ENCODE measurements at places on chromosomes 3 and 15.

- peak; percentile 96 for DNase-seq
Observed at GRCh38 chr15:74406992-74407705, 26.6 kb downstream of the SEMA7A start.

- DNase-seq, result no peak
Observed at GRCh38 chr15:90512276-90512675, 17.4 kb upstream of the CRTC3 start.

- DNase-seq, result no peak
Observed at GRCh38 chr15:65259367-65259797, 27.3 kb downstream of the PARP16 start.

DNA sequence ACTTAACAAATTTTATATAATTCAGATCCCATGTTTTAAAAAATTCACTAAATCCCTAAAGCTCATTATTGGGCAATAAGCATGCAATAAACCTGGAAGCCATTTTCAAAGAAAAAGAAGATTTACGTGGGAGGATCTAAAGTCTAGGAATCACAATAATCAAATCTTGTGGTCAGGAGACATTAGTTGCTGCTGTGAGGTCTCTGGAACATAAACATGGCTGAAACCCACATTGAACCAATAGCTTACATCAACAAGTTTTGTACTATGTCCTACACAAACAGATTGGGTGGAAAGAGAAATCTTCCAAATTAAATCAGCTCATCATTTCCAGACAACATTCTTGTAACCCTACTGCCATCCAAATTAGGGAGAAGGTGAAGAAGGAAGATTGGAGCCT, 121.9 kb upstream of the EPHA3 start:
- no peak for DNase-seq

DNA sequence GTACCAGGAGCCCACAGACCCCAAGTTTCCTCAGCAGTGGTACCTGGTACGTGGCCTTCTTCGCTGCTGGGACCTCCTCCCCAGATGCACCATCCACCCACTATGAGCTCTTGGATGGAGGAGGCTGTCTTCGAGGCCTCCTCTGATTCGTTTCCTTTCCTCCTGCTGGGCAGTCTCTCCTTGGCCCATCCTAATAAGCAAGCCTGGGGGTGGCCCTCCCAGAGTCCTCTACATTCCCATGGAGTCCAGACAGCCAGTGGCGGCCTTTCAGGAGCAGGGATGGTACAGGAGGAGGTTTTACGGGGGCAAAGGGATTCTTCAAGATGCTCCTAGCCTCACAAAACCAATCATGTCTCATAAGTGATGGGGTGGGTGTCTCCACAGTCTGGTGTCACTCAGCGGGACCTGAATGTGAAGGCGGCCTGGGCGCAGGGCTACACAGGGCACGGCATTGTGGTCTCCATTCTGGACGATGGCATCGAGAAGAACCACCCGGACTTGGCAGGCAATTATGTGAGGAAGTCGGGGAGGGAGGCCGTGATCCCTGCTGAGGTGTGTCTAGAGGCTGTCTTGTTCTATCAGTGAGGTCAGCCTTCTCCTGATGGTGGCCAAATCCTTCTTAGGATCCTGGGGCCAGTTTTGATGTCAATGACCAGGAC, 7.7 kb upstream of the FES start:
- peak; percentile 73 for DNase-seq

DNA sequence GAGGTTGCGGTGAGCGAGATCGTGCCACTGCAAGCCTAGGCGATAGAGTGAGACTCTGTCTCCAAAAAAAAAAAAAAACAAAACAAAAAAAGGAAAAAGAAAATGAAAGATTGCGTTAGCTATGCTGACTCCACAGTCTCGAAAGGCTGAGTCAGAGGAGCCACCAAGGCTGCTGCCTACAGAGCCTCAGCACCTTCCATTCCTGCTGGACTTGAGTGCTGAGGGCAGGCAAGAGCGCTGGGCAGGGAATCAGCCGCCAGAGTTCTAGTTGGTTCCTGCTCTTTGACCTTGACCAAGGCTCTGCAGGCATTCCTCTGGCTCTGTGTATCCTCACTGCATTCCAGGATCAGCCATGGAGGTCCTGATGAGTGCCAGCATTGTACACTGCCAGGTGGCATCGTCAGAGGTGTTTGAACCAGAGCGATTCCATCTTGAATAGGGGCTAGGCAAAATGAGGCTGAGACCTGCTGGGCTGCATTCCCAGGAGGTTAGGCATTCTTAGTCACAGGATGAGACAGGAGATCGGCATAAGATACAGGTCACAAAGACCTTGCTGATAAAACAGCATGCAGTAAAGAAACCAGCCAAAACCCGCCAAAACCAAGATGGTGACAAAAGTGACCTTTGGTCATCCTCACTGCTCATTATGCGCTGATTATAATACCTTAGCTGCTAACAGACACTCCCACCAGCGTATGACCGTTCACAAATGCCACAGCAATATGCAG, 5.9 kb downstream of the MESP2 start:
- peak; percentile 87 for DNase-seq

GRCh38 chr15:69389426-69389825, 24.7 kb upstream of the KIF23 start:
- DNase-seq, result no peak

GRCh38 chr3:15703346-15703745, 94.4 kb downstream of the ANKRD28 start:
- no peak for DNase-seq

GRCh38 chr3:172591876-172592771, 68.9 kb upstream of the TNFSF10 start:
- no peak for DNase-seq

DNA sequence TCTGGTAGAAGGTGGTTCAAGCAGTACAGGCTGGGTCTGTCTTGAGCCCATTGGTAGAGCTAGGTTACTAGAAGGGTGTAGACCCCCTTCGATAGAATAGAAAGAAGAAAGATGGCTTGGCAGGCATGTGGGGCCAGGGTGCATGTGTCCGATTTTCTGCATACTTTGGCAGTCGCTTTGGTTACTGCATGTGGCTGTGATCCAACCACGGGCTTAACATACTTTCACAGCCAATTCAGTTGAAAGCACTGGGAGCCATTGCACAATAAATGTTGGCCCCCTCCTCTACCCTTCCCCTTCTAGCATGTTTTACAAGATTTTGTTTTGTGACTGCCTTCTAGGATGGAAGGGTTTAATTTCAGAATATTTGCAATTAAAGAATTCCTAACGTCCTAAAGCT, 7.2 kb downstream of the ARID3B start:
- no peak for DNase-seq

GRCh38 chr3:21330293-21330692, 420.7 kb downstream of the ZNF385D start:
- DNase-seq, result no peak

DNA sequence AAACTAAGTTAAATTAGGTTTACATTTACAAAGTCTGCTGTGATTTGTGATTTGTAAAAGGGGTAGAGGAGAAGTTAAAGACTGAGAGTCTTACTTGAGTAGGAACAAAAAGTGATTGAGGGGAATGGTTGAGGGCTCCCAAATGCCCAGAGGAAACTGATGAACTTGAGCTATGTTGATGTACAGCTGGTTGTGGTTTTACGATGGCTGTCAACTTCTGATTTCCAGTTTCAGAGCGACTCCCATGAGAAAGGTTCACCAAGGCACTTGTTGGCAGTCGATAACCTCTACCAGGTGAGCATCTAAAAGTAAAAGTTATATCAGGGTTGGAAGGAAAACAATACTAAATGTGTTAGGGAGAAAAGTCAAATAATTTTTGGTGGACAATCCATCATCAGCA, 91.0 kb downstream of the XRN1 start:
- no peak for DNase-seq

DNA sequence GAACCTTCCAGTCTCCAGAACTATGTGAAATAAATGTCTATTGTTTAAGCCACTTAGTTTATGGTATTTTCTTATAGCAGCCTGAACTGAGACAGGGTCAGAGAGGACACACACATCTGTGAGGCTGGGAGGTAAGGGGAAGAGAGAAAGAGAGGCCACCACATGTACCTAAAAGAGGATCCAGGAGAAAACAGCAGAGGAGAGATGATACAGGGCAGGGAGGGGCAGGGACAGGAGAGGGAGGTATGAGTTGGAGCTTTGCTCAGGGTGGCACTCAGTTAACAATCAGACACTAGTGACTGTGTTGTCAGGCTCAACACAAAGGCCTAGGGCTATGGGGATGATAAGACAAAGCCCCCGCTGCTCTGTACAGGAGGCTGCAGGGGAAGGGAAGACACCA, 17.6 kb downstream of the KIF9 start:
- no peak for DNase-seq

GRCh38 chr3:147200545-147200944, 205.8 kb downstream of the ZIC4 start:
- DNase-seq, result no peak

DNA sequence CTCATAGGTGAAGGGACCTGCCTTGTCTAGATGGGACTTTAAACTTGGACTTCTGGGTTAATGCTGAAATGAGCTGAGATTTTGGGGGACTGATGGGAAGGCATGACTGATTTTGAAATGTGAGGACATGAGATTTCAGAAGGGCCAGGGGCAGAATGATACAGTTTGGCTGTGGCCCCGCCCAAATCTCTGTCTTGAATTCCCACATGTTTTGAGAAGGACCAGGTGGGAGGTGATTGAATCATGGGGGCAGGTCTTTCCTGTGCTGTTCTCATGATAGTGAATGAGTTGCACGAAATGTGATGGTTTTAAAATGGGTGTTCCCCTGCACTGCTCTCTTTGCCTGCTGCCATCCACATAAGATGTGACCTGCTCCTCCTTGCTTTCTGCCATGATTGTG, 42.8 kb downstream of the ILDR1 start:
- no peak for DNase-seq

- DNase-seq, result no peak
Observed at GRCh38 chr3:98692787-98693473, 70.2 kb upstream of the ST3GAL6 start.

- no peak for DNase-seq
Observed at GRCh38 chr3:112894258-112894657, 47.6 kb upstream of the CD200R1L start.

GRCh38 chr15:85403745-85404144, 23.3 kb downstream of the AKAP13 start:
- no peak for DNase-seq

- DNase-seq, result no peak
Observed at GRCh38 chr15:69914960-69915359, 182.8 kb downstream of the TLE3 start.

- no peak for DNase-seq
Observed at GRCh38 chr3:10485380-10485779, 20.0 kb downstream of the ATP2B2 start.

DNA sequence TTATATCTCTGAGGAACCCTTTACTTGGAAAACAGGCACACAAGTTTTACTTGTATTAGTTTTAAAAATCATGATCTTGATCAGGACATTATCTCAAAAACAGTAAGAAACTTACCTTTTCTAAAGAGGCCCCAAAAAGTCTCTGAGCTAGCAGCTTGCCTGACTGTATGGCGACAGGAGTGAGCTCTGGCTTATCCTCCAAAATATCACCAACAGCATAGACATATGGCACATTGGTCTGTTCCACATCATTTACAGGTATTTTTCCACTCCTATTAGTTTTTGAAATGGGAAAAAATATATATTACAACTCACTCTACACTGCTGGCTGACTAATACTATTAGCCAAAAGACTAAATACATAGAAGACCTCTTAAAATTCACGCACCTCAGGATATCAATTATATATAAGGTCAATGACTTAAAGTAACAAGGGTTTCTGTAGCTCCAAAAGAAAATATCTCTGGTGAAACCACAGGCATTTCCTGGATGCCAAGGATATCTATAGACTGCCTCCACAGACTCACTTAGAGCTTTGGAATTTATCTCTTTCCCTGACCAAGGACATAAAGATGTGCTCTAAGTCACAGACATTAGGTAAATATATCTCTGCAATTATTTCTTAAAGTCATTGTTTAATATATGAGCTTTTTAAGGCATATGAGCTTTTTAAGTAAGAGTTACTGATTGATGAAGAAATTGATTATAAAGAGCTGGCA, 33.1 kb downstream of the TXNRD3 start:
- DNase-seq, result no peak

- DNase-seq, result no peak
Observed at GRCh38 chr3:154538566-154539360, 108.8 kb upstream of the GPR149 start.

GRCh38 chr3:152556731-152557254, 278.1 kb upstream of the P2RY1 start:
- no peak for DNase-seq

- no peak for DNase-seq
Observed at GRCh38 chr3:190404715-190405114, 16.8 kb downstream of the CLDN16 start.

DNA sequence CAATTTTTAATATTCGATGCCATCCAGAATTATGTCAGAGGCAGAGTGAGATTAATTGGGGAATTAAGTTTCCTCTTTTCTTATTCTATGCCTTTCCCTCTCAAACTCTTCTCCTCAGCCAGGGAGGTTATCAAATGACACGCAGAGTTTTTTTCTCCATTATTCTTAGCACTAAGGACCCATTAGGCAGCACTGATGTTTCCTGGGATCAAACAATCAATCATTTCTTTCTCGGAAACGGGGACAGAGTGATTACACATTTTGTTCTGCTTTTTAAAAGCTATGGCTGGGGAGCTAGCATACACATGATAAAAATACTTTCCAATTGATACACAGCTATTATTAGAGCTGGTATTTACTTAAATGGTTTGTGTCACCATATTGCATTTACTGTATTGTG, 35.3 kb upstream of the PSMD6 start:
- DNase-seq, result no peak

GRCh38 chr15:88845616-88846015, 42.4 kb downstream of the ACAN start:
- DNase-seq, result no peak

DNA sequence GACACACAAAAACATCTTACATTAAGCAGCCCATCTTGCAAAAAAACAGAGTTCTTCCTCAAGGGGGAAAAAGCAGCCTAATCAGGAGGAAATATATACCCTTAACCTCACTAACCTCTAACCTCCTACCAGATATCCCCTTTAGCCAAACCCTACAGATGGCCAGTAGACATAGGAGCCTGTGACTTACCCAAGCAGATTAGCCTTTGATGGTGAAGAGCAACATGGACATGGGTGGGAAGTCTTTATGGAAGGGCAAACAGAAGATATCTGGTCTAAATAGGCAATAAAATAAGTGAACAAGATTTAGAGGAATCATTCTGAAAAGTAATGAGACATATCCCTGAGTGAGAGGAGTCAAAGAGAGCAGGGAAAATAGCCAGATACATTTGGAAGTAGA, 119.4 kb upstream of the ARPP21 start:
- DNase-seq, result no peak

- DNase-seq, result no peak
Observed at GRCh38 chr3:41338276-41338675, 139.0 kb downstream of the CTNNB1 start.

DNA sequence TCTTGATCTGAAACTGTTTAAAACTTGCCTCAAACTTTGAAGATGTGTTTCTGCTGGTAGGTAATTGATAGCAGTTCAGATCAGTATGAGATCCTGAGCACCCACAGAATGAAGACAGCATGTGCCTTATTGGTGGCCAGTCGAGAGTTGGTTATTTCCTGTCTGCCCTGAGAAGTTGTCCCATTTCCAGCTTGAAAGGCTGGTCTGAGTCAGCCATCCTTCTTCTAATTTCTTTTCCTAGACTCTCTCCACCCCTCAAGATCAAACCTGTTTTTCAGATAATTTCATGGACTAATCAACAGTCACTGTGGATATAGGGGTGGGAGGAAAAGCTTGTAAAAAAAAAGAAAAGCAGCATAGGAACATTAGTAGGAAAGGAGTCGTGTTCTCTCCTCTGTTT, 464.4 kb downstream of the FOXP1 start:
- DNase-seq, result no peak

Measured in RWPE2 (cell line).